ENCODE measurements at places on chromosomes 1 and 21. TPM values are rescaled to one million over a fixed set of nuclear protein-coding genes. Genes with fewer than 3 reads are reported as not detected.

AKNAD1 gene
- not detected for total RNA-seq

CYP4A22 gene
- not detected for total RNA-seq

TMCC2 gene
- total RNA-seq, result 8.4 TPM

CD5L gene
- not detected for total RNA-seq

PODN gene
- not detected for total RNA-seq

AMPD1 gene
- total RNA-seq, result not detected

CD1B gene
- total RNA-seq, result not detected

CDK18 gene
- total RNA-seq, result 0.07 TPM

OR2T11 gene
- total RNA-seq, result not detected

SCCPDH gene
- 11.1 TPM for total RNA-seq

WDR64 gene
- 0.44 TPM for total RNA-seq

GNG12 gene
- total RNA-seq, result not detected

CFHR3 gene
- total RNA-seq, result not detected

CORT gene
- not detected for total RNA-seq

ZNF683 gene
- 0.34 TPM for total RNA-seq

MR1 gene
- 38.8 TPM for total RNA-seq

CC2D1B gene
- 71.4 TPM for total RNA-seq

PFKL gene
- total RNA-seq, result 164 TPM

GBP6 gene
- 4.2 TPM for total RNA-seq

ITLN2 gene
- not detected for total RNA-seq

GPR25 gene
- total RNA-seq, result not detected

MMP23B gene
- total RNA-seq, result 2.3 TPM

MPL gene
- not detected for total RNA-seq

OR2G6 gene
- not detected for total RNA-seq

SPRR2E gene
- not detected for total RNA-seq

PRAMEF6 gene
- total RNA-seq, result not detected

AKR7A3 gene
- 1.6 TPM for total RNA-seq

SEMA4A gene
- total RNA-seq, result 4.6 TPM

LCE3D gene
- total RNA-seq, result not detected

TRAF3IP3 gene
- total RNA-seq, result 443 TPM

SMCP gene
- not detected for total RNA-seq

SMIM1 gene
- not detected for total RNA-seq

Measured in T-helper 1 cell treated with Interleukin-12 subunit alpha and Interleukin-12 subunit beta and Interleukin-4 antibody, amounts not matched to agents 30 ng/mL and 1 ng/mL, for 36 hours (primary cell).